ENCODE measurements at places on chromosomes 6 and 20.
A peak's percentile ranks its signal among the peaks of the same experiment; 100 is the strongest.

DNA sequence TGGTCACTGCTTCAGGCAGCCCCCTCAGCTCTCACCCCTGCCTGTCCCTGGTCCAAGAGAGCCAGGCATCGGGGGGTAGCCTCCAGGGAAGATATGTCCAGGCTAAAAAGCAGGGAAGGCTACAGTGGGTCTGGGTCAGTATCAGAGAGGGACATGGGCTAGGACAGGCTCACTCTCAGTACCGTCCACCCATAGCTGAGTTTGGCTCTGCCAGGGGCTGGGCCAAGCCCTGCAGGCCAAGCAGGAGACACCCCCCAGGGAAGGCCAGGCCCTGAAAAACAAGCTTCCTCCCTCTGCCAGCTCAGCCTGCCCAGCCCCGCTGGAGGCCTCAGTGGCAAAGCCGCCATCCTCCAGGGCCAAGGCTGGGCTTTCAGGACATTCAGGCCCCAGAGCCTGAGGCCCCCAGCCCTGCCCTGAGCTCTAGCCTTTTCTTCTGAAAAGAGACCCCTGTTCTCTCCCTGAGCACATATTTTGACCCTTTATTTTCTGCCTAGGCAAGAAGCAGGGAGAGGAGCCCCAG, 28.6 kb upstream of the TGM2 start:
- no peaks in the 10 kb centered on the region for H3K27me3 ChIP-seq
- no peaks in the 10 kb centered on the region for H3K36me3 ChIP-seq
- peaks cover 39% of the 10 kb centered on the region for H3K4me1 ChIP-seq
- H3K27ac ChIP-seq: no peak overlapping the region
- H3K4me3 ChIP-seq: no peak overlapping the region
- no peak for DNase-seq

DNA sequence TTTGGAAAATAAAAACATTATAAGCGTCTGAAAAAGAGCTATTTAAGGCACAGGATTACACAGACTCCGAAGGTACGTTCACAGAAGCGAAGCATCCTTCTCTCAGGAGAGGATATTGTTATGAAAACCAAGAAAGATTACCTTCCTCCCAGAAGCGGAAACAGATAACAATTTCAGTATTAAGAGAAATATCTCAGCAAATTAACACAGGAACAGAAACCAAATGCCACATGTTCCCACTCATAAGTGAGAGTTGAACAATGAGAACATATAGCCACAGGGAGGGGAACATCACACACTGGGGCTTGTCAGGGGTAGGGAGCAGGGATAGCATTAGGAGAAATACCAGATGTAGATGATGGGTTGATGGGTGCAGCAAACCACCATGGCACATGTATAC, 109.7 kb downstream of the CDK19 start:
- H3K36me3 ChIP-seq: no peaks in the 10 kb centered on the region
- H3K27ac ChIP-seq: no peak overlapping the region
- H3K4me3 ChIP-seq: no peak overlapping the region

GRCh38 chr6:15839969-15840541, 177.2 kb upstream of the DTNBP1 start:
- no peak overlapping the region for H3K4me3 ChIP-seq
- DNase-seq: no peak
- H3K36me3 ChIP-seq: no peaks in the 10 kb centered on the region
- H3K27me3 ChIP-seq: no peaks in the 10 kb centered on the region
- H3K4me1 ChIP-seq: peaks cover 10% of the 10 kb centered on the region
- no peak overlapping the region for H3K27ac ChIP-seq

GRCh38 chr6:353642-354614, 37.6 kb upstream of the IRF4 start:
- no peak for DNase-seq
- H3K4me1 ChIP-seq: no peaks in the 10 kb centered on the region
- H3K27me3 ChIP-seq: no peaks in the 10 kb centered on the region
- peaks cover 2% of the 10 kb centered on the region for H3K36me3 ChIP-seq
- no peak overlapping the region for H3K4me3 ChIP-seq

- peaks cover 8% of the 10 kb centered on the region for H3K4me1 ChIP-seq
- H3K36me3 ChIP-seq: no peaks in the 10 kb centered on the region
- H3K27ac ChIP-seq: no peak overlapping the region
- DNase-seq: no peak
- no peak overlapping the region for H3K4me3 ChIP-seq
Measured at GRCh38 chr20:9995510-9996272, 39.1 kb upstream of the ANKEF1 start.

- no peaks in the 10 kb centered on the region for H3K4me1 ChIP-seq
- no peak overlapping the region for H3K27ac ChIP-seq
- no peak for DNase-seq
- H3K36me3 ChIP-seq: no peaks in the 10 kb centered on the region
Measured at GRCh38 chr6:42410861-42411260, 40.9 kb downstream of the TRERF1 start.

GRCh38 chr20:1127840-1128239, 9.4 kb downstream of the PSMF1 start:
- H3K27me3 ChIP-seq: no peaks in the 10 kb centered on the region
- no peak for DNase-seq
- H3K36me3 ChIP-seq: peaks cover 58% of the 10 kb centered on the region
- H3K4me3 ChIP-seq: no peak overlapping the region
- no peak overlapping the region for H3K27ac ChIP-seq
- H3K4me1 ChIP-seq: peaks cover 4% of the 10 kb centered on the region

DNA sequence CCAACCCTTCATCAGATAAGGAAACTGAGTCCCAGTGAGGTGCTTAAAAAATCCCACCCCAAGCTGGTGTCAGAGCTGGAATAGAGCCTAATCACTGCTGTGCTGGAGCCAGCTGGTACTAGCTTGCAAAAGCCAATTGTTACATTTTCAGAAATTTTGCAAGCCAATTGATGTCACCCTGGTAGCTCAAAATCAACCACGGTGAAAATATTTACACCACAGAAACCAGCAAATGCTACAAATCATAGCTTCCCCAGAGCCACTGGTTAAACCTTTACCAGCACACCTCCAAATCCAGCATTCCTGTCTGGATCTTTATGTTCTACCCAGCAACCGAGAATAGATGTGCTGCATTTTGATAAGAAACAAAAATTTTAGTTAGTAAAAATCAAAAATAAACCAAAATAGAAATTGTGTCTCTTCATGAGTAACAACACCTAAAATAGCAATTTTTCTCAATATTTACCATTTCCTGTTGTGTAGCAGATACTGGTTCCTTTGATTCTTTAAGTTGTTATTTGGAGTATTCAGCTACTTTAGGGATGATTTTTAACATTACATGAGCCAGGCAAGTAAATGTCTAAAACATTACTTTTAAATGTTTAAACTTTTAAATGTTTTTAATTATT, 7.2 kb upstream of the LCA5 start:
- DNase-seq: no peak
- H3K4me1 ChIP-seq: peaks cover 13% of the 10 kb centered on the region
- H3K4me3 ChIP-seq: peak overlapping the region; percentile 55
- no peaks in the 10 kb centered on the region for H3K36me3 ChIP-seq
- H3K27ac ChIP-seq: peak overlapping the region; percentile 33

DNA sequence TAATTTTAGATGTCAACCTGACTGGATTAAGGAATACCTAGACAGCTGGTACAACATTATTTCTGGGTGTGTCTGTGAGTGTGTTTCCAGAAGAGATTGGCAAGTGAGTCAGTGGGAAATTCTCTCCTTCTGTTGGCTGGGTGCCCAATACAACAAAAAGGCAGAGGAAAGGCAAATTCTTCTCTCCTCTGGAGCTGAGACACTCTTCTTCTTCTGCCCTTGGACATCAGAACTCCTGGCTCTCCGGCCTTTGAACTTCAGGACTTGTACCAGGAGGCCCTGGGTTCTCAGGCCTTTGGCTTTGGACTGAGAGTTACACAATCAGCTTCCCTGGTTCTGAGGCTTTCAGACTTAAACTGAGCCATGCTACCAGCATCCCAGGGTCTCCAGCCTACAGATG, 7.8 kb upstream of the BTN3A1 start:
- peaks cover 5% of the 10 kb centered on the region for H3K36me3 ChIP-seq
- no peaks in the 10 kb centered on the region for H3K4me1 ChIP-seq
- no peak for DNase-seq
- no peaks in the 10 kb centered on the region for H3K27me3 ChIP-seq

DNA sequence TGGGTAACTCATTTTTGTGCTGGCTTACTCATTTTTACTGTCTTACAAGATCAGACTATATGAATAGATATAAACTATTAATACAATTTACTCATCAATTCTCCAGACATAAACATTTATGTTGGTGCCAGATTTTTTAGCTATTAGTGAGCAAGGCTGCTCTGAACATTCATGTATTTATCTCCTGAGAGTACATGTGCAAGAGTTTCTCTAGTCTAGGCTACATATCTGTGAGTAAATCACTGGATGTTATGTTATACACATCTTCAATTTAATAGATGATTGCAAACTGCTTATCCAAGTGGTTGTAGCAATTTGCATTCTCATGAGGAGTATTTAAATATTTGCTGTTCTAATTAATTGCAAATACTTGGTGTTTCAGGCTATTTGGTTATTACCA, 687.1 kb downstream of the PTPRT start:
- no peaks in the 10 kb centered on the region for H3K27me3 ChIP-seq
- DNase-seq: no peak
- H3K27ac ChIP-seq: no peak overlapping the region
- no peak overlapping the region for H3K4me3 ChIP-seq
- no peaks in the 10 kb centered on the region for H3K36me3 ChIP-seq

- H3K27me3 ChIP-seq: no peaks in the 10 kb centered on the region
- H3K4me1 ChIP-seq: no peaks in the 10 kb centered on the region
- H3K36me3 ChIP-seq: no peaks in the 10 kb centered on the region
- no peak overlapping the region for H3K27ac ChIP-seq
- no peak overlapping the region for H3K4me3 ChIP-seq
- no peak for DNase-seq
Measured at GRCh38 chr20:53097371-53097770, 125.2 kb downstream of the TSHZ2 start.

- H3K4me1 ChIP-seq: peaks cover 24% of the 10 kb centered on the region
- no peak for DNase-seq
- no peak overlapping the region for H3K4me3 ChIP-seq
- no peak overlapping the region for H3K27ac ChIP-seq
- H3K36me3 ChIP-seq: no peaks in the 10 kb centered on the region
Measured at GRCh38 chr6:36827261-36828079, 11.8 kb downstream of the CPNE5 start.

DNA sequence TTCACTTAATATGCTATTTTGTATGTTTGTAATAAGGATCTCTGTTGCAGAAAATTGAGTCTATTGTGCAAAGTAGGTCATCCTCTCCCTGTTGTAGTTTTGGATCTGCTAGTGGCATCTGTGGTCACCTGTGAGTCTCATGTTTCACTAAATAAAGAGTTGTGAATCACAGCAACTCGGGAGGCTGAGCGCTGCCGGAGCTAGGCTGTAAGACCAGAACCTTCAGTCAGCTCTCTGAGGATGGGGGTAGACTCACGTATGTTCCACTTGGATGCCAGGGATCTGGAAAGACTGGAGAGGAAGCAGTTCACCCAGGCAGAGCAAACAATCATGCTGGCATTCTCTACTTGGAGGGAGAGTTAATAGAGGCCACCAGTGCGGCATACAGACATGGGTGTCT, 187.3 kb upstream of the FOXA2 start:
- H3K36me3 ChIP-seq: no peaks in the 10 kb centered on the region
- H3K4me1 ChIP-seq: no peaks in the 10 kb centered on the region
- DNase-seq: no peak
- no peaks in the 10 kb centered on the region for H3K27me3 ChIP-seq
- H3K27ac ChIP-seq: no peak overlapping the region

GRCh38 chr6:104404377-104404776, 455.3 kb downstream of the HACE1 start:
- no peaks in the 10 kb centered on the region for H3K4me1 ChIP-seq
- no peaks in the 10 kb centered on the region for H3K36me3 ChIP-seq
- no peak for DNase-seq
- H3K4me3 ChIP-seq: no peak overlapping the region
- no peak overlapping the region for H3K27ac ChIP-seq

- H3K27ac ChIP-seq: no peak overlapping the region
- H3K4me1 ChIP-seq: peaks cover 21% of the 10 kb centered on the region
- H3K36me3 ChIP-seq: no peaks in the 10 kb centered on the region
- no peaks in the 10 kb centered on the region for H3K27me3 ChIP-seq
- H3K4me3 ChIP-seq: no peak overlapping the region
- no peak for DNase-seq
Measured at GRCh38 chr6:31865205-31866118, 2.8 kb upstream of the NEU1 start.

All from thoracic aorta (tissue), 2 donors.